ENCODE measurements at places on chromosomes 4 and X. TPM values are rescaled to one million over a fixed set of nuclear protein-coding genes. Genes with fewer than 3 reads are reported as not detected.

The FAM193A gene
- total RNA-seq = 14.6 TPM

The H2BW2 gene
- not detected for total RNA-seq

The NPY1R gene
- 4.4 TPM for total RNA-seq

The PAGE2 gene
- total RNA-seq = not detected

The RBM47 gene
- total RNA-seq = 4.4 TPM

The S100G gene
- not detected for total RNA-seq

The CSAG3 gene
- not detected for total RNA-seq

The EVC2 gene
- total RNA-seq = 2.6 TPM

The SATL1 gene
- 0.16 TPM for total RNA-seq

The PAGE5 gene
- total RNA-seq = not detected

The LEF1 gene
- total RNA-seq = 3.4 TPM

The AMBN gene
- total RNA-seq = not detected

The NPY2R gene
- not detected for total RNA-seq

The KLHL4 gene
- 2.4 TPM for total RNA-seq

The PPP2R2C gene
- 4.6 TPM for total RNA-seq

The AKAP14 gene
- total RNA-seq = not detected
